Muscle of back (tissue), 13 donors: ENCODE measurements at places on chromosomes 2 and 18.

GRCh38 chr2:62304429-62305417 lies 108.8 kb downstream of the B3GNT2 start:
- no peak for DNase-seq

GRCh38 chr2:15746703-15747550 lies 155.3 kb downstream of the DDX1 start:
- no peak for DNase-seq

DNA sequence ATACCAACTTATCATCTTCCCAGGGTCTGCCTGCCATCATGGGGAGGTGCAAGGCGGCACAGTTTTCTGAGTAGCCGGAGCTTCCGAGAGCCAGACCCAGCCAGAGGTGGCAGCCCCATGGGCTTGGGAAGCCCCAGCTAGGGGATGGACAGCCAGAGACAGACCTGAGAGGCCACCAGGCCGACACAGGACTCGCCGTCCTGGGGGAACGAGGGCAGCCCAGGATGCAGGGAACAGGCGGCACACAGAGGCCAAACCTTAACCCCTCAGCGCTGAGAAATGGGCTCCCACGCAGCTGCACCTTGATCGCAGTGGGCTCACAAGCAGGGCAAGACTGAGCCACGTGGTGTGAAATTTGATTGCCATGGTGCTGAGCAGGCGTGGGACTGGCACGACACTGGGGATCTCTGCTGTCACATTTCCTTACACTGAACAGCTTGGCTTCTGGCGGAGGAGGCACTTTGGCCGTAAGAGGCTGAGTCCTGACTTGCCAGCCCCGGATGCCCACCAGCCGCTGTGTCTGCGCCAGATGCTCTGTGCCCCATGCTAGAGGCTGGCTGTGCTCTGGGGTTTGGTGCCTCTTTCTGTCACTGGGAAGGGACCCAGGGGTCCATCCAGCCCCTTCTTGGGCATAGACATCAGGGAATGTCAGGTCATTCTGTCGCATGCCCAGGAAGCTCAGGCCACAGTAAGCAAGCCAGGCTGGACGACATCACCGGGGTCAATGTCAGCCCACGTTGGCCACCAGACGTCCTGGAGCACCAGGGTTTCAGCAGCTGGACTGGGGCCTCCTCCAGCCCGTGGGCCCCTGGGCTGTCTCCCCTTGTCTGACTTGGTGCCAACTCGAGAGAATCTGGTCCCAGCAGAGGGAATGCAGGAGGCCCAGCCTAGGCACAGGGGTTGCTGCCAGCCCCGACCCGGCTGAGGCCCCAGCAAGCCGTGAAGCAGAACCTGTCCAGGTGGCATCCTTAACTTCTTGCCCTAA lies 312.1 kb upstream of the MYT1L start:
- no peak for DNase-seq

- peak; percentile 47 for DNase-seq
Measured at GRCh38 chr2:8412586-8412985, 269.3 kb upstream of the ID2 start.

GRCh38 chr2:177759443-177759842 lies 313.1 kb downstream of the PDE11A start:
- no peak for DNase-seq

DNA sequence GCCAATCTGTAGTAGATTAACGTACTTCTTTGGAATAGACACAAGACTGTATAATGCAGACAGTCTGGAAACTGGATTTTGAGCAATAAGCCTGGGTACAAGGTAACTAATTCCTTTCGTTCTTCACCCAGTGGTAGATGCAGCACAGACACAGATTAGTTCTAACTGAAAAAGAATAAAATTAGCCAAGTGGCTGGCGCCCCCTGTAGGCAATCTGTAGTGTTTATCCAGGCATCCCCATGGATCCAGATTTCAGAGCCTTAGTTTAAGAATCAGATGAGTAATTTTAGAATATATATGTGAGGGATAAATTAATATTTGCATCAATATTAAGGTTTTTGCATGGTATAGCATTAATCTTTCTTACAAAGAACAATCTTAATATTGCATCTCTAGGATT lies 563.9 kb downstream of the DCC start:
- DNase-seq: no peak

- no peak for DNase-seq
Measured at GRCh38 chr2:170466632-170467031, 248.5 kb upstream of the SP5 start.
